ENCODE measurements at places on chromosomes 7 and 10. TPM values are rescaled to one million over a fixed set of nuclear protein-coding genes. Genes with fewer than 3 reads are reported as not detected.
A peak's percentile ranks its signal among the peaks of the same experiment; 100 is the strongest.

VWA2 gene
- total RNA-seq, result not detected

GRCh38 chr10:58359541-58359940, 24.7 kb downstream of the UBE2D1 start:
- DNase-seq, result no peak

DNA sequence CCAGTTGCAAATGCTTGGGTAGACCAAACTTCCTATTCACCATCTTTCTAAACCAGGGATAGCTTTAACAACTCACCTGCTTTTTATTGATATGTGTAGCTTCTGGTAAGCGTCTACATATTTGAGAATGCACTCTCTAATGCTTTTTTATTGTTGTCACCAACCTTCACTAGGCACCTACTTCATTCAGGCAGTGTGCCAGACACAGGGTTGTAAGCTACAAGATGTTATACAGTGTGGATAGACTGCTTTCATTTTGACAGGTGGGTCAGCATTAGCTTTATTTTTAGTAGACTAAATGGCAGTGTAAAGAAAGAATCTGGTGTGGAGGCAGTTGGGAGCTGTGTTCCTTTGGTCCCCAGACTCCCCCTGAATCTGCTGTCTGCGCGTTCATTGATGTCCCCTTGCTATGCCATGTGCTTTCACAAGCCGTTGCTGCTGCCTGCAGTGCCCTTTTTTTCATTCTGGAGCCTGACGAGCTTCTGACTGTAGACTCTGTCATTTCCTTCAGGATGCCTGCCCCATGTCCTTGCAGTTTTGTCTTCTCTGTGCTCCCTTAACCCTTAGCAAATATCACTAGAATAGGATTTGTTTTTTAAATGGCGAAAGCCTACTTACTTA, 32.1 kb downstream of the NRF1 start:
- DNase-seq, result no peak

- no peak for DNase-seq
Observed at GRCh38 chr10:132722394-132723329, 63.3 kb downstream of the NKX6-2 start.

DNA sequence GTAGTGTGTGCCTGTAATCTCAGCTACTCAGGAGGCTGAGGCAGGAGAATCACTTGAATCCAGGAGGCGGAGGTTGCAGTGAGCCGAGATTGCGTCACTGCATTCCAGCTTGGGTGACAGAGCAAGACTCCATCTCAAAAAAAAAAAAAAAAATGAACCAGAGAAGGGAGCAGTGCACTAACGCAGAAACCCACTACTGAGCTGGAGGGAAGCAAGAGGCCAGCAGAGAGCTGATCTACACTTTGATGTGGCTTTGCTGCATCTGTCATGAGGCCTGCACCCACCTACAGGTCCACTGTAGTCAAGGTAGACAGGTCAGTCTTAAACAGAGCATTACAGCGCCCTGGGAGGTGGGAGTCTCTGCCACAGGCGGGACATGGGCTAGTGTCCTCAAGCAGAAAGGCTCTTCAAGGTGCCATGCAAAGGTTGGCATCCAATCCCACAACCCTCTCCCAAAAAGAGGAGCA, 30.0 kb downstream of the MAT1A start:
- DNase-seq, result no peak

DNA sequence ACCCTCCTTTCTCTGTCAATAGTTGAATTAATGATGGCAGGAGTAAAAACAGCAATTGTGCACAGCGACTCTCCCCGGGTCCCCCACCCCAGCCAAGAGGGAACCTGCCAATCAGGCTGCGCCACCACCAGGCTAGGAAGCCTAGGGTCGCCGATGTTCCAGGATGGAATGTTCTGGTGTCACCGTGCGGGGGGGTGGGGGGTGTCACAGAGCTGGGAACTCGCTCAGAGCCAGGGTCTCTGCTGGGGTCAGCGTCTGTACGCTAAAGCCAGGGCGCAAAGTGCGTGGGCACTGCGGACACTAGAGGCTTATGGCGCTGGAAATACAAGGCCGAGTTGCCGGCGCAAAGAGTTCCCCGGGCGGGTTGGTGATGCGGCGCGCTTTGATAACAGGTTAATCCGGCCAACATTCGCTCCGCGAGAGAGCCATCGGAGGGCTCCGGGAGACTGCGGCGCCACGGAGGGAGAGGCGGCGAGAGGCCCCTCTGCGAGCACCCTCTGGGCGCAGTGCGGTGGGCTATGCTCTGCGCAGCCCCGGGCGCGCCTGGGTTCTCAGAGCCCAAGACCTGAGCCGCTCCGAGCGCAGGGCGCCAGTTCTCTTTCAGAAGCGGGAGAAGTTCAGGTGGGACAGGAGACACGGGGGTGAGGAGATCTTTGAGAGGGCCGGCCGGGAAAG, 192.3 kb downstream of the EMX2 start:
- no peak for DNase-seq

MEOX2 gene
- total RNA-seq, result not detected

BTAF1 gene
- total RNA-seq, result 54.6 TPM

GRCh38 chr7:134910968-134911367, 75.3 kb upstream of the AGBL3 start:
- no peak for DNase-seq

GRCh38 chr7:79434867-79435266, 18.6 kb downstream of the MAGI2 start:
- DNase-seq, result no peak

DNA sequence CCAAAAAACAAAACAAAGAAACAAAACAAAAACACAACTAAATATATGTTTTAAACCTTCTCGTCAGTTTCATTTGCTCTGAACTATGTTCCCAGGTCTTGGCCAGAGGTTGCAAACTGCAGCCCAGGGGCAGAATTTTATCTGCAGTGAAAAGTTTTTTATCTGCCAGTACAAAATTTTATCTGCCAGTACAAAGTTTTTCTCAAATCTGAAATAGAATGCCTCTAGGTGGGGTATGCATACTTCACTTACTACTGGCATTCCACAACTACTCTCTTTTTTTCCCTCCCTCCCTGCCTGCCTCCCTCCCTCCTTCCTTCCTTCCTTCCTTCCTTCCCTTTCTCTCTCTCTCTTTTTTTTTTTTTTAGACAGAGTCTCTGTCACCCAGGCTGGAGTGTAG, 9.4 kb upstream of the CLDN3 start:
- no peak for DNase-seq

MMP21 gene
- not detected for total RNA-seq

DNA sequence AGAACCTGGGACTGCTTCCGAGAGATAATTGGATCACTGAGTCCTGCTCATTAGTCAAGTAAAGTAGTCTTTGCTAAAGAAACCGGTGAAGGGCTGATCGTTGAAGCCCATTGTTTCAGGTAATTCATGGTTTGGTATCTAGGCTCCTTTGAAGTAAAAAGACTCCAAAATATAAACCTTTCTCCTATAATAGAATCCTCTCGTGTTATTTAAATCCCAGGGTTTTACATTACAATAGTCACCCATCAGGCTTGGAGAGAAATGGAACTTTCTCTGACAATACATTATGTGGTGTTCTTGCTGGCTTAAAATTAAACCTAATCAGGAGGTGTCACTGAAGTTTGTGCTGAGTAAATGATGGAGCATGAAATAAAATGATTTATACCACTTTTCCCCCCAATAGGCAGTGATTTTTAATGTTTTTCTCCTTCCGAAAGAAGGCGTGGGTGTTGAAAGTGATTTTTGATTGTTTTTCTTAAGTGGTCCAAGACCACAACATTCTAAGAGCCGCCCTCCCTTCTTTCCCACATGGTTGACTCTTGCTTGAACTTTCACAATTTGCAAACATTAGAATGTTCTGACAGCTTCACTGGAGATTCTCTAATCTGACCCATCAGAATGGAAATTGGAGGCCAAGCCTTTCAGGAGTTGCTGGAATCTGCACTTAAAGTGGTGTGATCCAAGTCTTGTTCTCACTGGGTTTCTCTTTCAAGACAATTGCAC, 44.2 kb downstream of the LRMDA start:
- no peak for DNase-seq

DNA sequence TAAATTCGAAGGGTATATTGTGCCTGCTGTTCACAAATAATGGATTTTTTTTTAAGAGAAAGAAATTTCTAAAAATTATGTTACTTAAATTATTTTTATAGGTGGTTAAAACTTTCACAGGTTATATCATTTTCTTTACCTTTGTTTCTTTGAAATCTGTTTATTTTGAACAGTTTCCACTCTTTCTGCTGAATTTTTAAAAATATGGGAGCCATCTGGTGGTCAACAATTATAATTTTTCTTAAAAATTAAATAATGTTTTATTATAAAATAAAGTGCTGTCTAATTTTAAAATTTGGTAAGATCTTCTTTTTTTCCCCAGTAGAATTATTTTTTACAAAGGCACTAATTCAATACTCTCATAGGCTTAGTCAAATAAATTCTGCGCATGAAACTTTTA, 263.9 kb downstream of the ETV1 start:
- no peak for DNase-seq

C10orf67 gene
- total RNA-seq, result not detected

PIP gene
- total RNA-seq, result not detected

DNA sequence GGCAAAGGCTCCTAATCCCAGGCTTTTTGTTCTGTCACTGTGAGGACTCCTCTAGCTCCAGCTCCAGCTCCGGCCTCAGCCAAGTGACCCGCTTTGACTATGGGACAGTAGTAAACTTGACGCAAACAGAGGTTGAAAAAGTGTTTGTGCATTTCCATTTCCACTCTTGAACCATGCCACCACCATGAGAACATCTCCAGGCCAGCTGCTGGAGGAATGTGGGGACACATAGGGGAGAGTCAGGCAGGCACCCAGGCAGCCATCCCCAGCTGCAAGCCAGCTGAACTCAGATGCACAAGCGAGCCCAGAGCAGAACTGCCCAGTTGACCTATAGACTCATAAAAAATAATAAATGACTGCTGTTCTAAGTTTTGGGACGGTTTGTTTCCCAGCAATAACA, 224.7 kb downstream of the GRID1 start:
- no peak for DNase-seq

DNA sequence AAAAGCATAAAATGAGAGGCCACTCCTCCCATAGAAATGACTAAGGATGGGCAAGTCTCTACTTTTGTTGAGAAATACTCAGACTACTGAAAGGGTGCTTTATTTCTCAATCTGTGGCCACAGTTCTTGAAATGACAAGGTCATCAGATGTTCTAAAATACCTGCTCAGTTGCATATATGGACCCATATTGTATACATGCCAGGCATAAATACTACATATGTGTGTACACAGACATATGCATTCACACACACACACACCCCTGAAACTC, 691.5 kb upstream of the SORCS1 start:
- no peak for DNase-seq

ARID5B gene
- total RNA-seq, result 7.4 TPM

DNA sequence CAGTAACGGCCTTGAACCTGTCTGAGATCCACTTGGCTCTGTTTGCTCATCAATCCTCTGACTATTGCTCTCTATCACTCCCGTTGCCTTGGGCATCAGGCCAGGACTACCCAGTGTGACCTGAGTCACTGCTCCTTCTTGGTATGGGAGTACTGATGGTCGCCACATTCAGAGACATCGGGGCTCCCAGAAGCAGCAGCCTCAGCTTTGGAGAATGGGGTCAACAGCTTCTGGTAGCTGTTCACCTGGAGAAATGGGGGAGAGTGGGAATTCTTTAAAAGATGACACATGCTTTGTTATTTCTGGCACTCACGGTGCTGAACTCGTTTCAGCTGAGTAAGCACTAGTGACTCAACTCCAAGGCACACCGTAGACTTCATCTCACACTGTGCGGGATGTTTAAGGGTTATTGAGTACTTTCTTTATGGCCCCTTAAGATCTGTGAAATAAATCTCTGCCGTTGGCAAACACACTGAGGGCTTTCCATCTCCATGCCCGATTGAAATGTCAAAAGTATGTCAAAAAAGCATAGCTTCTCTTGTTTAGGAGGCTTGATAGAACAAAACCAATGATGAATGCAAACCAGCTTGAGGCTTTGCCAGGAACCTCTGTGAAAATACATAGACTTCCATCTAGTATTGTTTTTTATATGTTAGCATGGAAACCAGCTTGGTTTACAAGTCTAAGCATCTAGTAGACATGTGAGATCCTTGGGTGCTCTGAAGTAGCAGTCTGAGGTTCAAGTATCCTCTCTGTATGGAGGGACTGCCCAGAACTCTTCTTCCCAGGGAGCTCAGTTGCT, 333.1 kb downstream of the CXCL12 start:
- DNase-seq, result no peak

DNA sequence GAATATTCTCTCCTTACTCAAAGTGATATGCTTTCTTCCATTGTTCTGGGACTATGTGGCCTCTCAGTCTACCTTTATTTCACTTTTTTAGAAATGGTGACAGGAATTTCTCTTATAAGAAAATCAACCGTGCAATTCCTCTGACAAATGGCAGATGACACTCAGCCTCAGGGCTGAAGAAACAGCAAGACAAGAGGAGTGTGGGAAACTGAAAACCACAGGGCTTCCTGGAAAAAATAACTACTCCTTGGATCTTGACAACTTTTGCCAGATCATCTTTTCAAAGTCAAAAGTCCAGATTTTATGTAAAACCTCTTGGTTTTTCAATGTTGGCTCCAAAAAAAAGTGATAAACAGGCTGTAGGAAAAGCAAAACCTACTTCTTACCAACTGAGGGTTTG, 121.5 kb downstream of the TYW1B start:
- DNase-seq, result no peak

GBF1 gene
- 38.8 TPM for total RNA-seq

- DNase-seq, result no peak
Observed at GRCh38 chr7:113113912-113114311, 4.4 kb downstream of the SMIM30 start.

GRCh38 chr10:79028451-79029010, 40.2 kb upstream of the ZMIZ1 start:
- no peak for DNase-seq

PDZD7 gene
- not detected for total RNA-seq

DNA sequence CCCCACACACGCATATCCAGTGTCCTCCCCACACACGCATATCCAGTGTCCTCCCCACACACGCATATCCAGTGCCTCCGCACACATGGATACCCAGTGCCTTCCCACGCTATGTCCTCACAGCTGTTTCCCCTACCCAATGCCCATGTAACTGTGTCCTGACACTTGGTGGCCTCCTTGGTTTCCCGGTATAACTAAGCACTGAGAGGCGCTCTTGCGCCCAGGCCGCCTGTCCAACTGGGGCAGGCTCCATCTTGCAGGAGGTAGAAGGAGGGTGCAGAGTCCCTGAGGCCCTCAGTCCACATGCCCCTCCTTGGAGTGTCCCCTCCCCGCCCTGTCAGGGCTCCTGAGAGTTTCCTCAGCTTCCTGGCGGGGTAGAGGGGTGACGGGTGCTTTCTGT, 535.6 kb downstream of the DNAJB6 start:
- no peak for DNase-seq

GRCh38 chr10:24251547-24251946, 42.6 kb downstream of the KIAA1217 start:
- no peak for DNase-seq

GRCh38 chr10:110980807-110981206, 61.4 kb downstream of the SHOC2 start:
- DNase-seq, result no peak

- peak; percentile 12 for DNase-seq
Observed at GRCh38 chr7:77657427-77658224, 38.6 kb upstream of the RSBN1L start.

All from GM12878 (cell line).